Heart left ventricle (tissue), 16 donors: ENCODE measurements at places on chromosomes 16 and 17.

GRCh38 chr17:9002606-9003354, 18.5 kb upstream of the NTN1 start:
- H3K27ac ChIP-seq, result no peak overlapping the region
- no peaks in the 10 kb centered on the region for H3K4me1 ChIP-seq
- no peaks in the 10 kb centered on the region for H3K36me3 ChIP-seq
- no peak for DNase-seq
- H3K27me3 ChIP-seq, result peaks cover 72% of the 10 kb centered on the region

DNA sequence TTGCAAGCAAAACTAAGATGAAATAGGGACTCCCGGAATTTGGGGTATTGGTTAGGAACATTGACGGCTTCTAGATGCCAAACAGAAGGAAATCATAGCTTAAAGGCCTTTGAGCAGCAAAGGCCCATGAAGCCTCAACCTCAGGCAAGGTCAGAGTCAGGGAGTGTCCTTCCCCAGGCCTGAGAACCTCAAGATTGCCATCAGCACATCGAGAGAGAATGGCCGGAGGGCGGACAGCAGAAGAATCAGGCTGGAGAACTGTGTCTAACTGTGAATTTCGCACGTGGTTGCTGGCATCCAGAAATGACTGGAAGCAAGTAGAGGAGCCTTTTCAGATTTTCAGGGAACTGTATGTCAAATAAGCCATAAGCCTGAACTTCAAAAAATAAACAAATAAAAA, 24.8 kb upstream of the ANKRD40CL start:
- H3K4me3 ChIP-seq, result no peak overlapping the region
- DNase-seq, result no peak
- H3K36me3 ChIP-seq, result no peaks in the 10 kb centered on the region
- H3K27ac ChIP-seq, result no peak overlapping the region

DNA sequence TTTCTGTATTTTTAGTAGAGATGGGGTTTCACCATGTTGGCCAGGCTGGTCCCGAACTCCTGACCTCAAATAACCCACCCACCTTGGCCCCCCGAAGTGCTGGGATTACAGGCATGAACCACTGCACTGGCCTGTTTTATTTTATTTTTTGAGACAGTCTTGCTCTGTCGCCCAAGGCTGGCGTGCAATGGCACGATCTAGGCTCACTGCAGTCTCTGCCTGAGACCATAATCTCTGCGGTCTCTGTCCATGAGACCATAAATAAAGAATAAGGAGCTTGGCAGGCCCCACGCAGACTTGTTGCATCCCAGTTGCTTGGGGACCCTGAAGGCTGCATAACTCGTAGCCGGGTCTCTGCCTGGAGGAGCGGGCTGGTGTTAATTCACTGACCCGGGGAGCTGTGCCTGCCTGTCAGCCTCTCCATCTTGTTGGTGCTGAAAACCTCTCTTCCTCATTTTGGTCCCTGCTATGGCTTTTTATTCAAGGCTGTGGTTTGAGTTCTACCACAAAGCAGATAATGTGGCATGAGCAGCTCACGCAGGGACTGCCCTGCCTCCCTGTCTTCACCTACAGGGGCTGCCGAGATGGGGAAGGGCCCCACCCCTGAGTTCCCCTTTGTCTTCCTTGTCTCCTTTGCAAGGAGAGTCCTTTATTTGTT, 82.1 kb downstream of the MSI2 start:
- no peak overlapping the region for H3K27ac ChIP-seq
- no peaks in the 10 kb centered on the region for H3K27me3 ChIP-seq
- no peak overlapping the region for H3K4me3 ChIP-seq
- no peak for DNase-seq

- H3K27me3 ChIP-seq, result no peaks in the 10 kb centered on the region
- no peaks in the 10 kb centered on the region for H3K36me3 ChIP-seq
- H3K4me3 ChIP-seq, result no peak overlapping the region
- H3K4me1 ChIP-seq, result peaks cover 7% of the 10 kb centered on the region
These were observed 46.8 kb downstream of the PLXDC1 start for GRCh38 chr17:39104657-39105056.
